ENCODE measurements at places on chromosomes 13 and 19.

- DNase-seq: peak; percentile 10
Measured at GRCh38 chr19:34145741-34146202, 26.5 kb upstream of the LSM14A start.

- DNase-seq: no peak
Measured at GRCh38 chr13:79973533-79973963, 367.4 kb downstream of the SPRY2 start.

DNA sequence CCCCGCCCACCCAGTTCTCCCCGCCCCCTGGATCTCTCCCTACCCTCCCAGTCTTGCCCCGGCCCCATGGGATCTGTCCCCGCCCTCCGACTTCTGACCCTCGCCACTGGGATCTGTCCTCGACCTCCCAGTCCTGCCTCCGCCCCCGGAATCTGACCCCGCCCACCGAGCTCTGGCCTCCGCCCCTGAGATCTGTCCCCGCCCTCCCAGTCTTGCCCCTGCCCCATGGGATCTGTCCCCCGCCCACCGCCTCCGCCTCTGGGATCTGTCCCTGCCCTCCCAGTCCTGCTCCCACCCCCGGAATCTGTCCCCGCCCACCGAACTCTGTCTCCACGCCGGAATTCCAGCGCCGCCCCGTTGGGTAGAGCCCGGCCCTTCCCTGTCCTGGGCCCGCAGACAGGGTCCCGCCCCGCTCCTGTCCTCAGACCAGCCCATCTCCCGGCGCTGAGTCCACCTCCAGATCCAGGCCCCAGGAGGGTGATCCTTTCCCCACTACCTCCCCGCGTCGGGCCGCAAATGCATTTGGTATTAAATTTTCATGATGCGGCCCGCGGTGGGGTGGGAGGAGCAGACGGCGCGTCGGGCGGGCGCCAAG lies 1.5 kb upstream of the SLC17A7 start:
- DNase-seq: peak; percentile 55

DNA sequence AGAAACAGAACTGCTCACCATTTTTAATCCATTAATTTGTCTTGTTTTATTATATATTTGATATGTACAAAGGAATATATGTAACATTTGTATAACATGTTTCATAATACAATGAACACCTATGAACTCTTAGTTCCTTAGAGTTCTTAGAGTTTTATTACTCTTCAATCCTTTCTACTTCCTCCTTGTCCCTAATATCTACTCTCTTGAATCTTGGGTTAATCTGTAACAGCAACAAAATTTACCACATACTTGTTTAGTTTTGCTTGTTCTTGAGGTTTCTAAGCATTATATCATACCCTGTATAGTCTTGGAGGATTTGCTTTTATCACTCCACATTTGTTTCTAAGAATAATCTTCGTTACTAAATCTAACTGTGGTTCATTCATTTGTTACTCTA lies 151.4 kb downstream of the PDS5B start:
- DNase-seq: no peak

DNA sequence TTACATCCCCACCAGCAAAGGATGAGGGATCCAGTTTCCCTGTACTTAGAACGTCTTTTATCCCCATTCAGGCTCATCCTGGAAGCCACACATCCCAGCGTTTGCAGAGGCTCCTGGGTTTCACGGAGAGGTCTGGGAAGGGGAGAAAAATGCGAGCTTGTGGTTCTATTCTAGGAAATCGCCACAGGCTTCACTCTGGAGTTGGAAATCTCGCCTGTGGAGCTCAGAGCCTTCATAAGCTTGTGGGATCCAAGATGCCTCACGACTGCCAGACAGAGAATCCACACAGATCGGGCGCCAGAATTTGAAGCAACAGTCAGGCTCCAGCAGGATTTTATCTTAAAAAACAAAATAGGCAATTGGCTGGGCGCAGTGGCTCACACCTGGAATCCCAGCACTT lies 157.9 kb downstream of the PTPRS start:
- no peak for DNase-seq

- DNase-seq: no peak
Measured at GRCh38 chr13:98150832-98151479, 8.1 kb downstream of the FARP1 start.

- DNase-seq: no peak
Measured at GRCh38 chr13:40792284-40793051, 3.1 kb downstream of the SLC25A15 start.

DNA sequence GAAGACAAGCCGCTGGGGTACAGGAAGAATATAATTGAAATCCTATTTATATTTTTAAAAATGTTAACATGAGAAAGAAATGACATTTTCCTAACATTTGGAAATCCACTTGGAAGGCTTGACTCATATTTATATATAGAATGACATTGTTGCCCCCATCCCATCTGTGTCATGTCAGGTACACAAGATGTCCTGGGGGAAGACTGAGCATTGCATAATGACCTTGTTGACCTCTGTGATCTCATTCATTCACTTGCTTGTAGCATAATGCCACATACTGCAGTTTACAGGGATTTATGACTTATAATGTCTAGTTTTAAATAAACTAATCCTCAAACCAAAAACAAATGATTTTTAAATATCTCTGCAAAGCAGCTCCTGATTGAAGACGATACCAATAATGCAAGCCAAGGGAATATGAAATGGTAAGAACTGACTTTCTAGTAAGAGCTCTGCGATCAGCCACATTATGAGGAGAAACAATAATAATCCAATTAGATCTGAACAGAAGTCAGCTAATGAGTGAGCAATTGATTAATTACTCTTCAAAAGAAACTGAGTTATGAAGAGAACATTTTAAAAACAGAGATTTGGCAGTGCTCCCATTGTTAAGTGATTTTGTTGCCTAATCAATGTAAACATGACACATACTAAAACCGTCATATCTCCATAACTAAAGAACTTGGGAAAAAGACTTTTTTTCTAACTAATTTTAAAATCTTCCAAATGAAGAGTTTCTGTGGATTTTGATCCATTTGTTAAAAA lies 21.2 kb upstream of the VWA8 start:
- DNase-seq: no peak

GRCh38 chr13:18236528-18236815 lies 945.2 kb downstream of the TUBA3C start:
- no peak for DNase-seq

DNA sequence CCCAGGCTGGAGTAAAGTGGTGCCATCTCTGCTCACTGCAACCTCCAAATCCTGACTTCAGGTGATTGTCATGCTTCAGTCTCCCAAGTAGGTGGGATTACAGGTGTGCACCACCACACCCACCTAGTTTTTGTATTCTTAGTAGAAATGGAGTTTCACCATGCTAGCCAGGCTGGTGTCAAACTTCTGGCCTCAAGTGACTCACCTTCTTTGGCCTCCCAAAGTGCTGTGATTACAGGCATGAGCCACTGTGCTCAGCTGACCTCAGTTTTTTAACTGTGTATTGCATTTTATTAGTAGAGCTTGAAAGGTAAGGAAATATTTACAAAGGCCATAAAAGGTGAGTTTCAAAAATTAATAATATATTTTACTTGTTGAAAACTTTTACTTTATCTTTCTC lies 2.3 kb downstream of the ZNF726 start:
- no peak for DNase-seq

DNA sequence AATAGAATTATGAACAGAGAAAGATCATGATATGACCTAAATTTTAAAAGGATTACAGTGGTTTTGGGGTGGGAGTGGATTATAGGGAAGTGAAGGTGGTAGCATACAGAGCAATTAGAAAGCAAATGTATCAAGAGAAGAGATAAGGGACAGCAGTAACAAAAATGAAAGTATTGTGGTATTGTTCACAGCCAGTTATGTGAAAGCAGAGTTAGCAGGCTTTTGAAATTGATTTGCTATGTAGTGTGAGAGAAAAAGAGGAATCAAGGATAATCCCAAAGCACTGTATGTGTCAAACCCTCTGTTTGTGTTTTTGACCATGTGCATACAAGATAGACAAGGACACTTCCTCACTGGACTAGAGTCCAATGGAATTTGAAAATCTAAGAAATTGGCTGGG lies 1721.4 kb downstream of the PCDH9 start:
- DNase-seq: no peak

- no peak for DNase-seq
Measured at GRCh38 chr19:49999371-50000010, 25.7 kb downstream of the VRK3 start.

DNA sequence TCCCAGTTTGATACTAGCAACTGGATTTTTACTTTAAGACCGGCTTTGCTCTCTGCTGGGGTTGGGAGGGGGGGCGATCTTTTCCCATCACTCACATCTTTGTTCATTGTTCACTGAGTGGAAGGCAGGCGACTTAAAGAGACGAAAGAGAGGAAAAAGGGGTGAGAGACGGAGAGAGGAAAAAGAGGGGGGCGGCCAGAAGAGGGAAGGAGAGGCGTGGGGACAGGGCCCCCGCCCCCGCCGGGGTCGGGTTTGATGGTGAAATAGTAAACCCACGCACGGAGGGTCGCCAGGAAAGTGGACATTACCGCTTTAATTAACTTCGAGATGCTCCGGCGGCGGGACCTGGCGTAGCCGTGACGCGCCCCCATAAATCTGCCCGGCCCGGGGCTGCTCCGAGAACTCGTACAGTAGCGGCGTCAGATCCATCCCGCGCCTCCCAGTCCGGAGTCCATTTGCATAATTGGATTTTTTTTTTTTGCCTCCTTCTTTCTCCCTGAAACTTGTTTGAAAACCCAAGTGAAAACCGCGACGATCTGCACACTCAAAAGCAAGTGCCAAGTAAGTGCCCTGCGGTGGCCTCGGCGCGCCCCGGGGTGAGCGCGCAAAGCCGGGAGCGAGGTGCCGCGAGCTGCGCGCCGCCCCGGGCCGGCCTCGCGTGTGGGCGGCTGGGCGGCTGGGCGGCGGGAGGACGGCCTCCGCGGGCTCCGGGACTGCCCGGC lies 143.9 kb upstream of the ZNF536 start:
- DNase-seq: no peak

- no peak for DNase-seq
Measured at GRCh38 chr13:43977911-43978310, 98.2 kb downstream of the LACC1 start.

- DNase-seq: no peak
Measured at GRCh38 chr19:11506101-11506555, 489 bp upstream of the ZNF653 start.

GRCh38 chr19:43562226-43562697 lies 13.1 kb downstream of the XRCC1 start:
- DNase-seq: no peak

- DNase-seq: no peak
Measured at GRCh38 chr13:77620138-77620537, 77.3 kb upstream of the SLAIN1 start.

DNA sequence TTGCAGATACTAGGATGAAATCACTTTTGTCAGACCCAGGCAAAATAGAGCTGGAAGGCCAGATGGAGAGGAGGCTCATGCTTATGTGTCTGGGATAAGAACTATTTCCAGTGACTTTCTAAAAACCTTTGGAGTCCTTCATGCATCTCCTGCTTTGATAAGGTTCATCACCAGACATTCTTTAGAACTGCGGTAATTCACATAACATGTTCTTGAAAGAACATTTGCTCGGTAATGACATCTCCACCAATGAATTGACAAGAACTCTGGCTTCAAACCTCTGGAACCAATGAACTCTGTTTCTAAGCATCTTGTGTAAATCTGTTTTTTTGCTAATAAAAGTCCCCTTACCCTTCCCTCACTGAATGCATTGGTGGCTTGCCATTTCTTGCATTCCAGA lies 112.0 kb upstream of the KL start:
- no peak for DNase-seq

GRCh38 chr13:24671386-24672113 lies 8.7 kb upstream of the ATP12A start:
- DNase-seq: peak; percentile 76

DNA sequence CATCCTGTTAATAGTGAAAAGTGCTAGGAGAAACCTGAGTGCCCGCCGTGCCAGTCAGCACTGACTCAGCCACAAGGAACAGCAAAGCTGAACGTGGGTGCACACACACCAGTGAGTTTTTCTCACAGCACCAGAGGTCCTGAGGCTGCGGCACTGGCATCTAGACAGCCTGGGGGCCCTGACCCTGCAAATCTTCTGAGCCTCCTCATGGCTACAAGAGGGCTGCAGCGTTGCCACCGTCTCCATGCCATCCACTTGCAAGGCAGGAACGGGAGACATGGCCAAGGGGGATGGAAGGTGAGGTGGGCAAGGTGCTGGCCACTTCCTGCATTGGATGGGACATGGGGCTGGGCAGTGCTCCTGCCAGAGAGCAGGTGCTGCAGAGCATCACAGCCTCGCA lies 211.2 kb upstream of the SOX1 start:
- no peak for DNase-seq

GRCh38 chr13:42056146-42056545 lies 7.7 kb downstream of the DGKH start:
- no peak for DNase-seq

DNA sequence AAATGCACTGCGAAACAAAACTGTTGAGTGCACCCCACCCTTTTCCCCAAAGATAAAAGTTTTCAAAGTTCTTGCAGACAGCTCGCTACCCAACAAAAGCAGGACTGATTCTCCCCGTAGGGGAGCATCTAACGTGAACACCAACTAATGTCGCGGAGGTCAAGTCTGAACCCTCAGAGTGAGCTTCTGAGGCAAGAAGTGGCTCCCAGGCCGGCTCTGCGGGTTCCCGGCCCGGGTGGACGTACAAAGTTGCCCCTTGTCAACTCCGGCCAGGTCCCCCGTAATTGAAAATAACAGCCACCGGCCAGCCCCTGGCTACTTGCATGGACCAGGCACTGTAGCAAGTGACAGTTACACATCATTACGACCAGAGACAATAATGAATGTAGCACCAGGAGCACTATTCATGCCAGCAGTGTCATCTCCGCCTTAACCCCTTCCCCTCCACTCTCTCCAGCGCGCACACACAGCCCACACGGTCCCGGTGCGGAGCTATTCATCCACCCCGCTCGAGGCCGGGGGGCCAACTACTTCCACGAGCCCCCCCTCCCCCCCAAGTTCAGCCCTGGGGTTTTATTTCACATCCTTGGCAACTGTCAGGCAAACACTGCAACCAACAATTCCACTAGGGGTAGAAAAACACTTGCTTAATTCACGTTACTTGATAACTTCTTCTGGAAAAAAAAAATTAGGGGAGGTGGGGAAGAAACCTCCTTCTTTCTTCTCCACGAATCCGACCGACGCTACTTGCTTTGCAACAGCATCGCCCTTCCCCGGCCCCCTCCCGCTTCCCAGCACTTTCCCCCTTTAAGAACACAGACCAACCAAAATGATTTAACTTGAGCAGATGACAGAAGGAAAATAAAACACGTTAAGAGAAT lies 1.2 kb downstream of the KLF12 start:
- no peak for DNase-seq

GRCh38 chr19:3344608-3345598 lies 21.5 kb upstream of the NFIC start:
- no peak for DNase-seq

DNA sequence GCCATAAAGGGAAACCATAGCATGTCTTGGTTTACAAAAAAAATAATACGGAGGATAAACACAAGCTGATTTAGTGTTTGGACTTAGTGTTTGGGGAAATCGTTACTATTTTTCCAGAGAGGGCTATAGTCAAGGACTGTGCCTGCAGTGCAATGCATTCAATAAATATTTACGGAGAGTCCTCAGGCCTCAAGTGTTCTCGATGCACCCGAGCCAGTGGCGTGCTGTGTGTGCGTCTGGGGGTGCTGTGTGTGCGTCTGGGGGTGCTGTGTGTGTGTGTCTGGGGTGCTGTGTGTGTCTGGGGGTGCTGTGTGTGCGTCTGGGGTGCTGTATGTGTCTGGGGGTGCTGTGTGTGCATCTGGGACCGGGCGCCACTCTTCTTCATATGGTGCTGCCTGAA lies 71.7 kb upstream of the GTF3A start:
- DNase-seq: no peak

GRCh38 chr13:20438801-20439200 lies 86.9 kb downstream of the CRYL1 start:
- DNase-seq: no peak

GRCh38 chr19:18710186-18710585 lies 26.7 kb downstream of the CRTC1 start:
- DNase-seq: no peak

All from NCI-H524 treated with DMSO at 0.1 percent for 48 hours (cell line).